NCI-H187 (cell line): ENCODE measurements at places on chromosomes 2 and 18.

- no peak for DNase-seq
These were observed 43.4 kb downstream of the PLEKHA3 start for GRCh38 chr2:178523596-178524134.

GRCh38 chr18:60417946-60418345 is 45.4 kb upstream of the MC4R start:
- DNase-seq, result no peak

DNA sequence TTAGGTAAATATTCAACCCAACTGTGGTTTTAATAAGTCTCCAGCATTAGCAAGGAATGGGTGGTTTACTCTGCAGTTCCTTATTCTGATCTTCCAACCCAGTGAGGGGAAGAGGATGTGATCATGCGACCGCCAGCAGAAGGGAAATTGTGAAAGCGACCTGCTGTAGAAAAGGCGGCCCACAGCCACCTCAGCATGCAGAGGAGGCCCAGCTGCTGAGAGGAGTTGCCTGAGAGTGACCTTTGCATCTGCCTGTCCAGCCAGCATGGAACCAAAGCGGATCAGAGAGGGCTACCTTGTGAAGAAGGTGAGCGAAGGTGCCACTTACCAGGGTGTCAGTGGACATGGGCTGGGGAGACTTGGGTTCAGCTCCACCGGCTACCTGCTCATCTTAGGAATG is at the start of gene PLEK:
TSS of gene PLEK (plus strand) at position 196 of the 400 bp plus-strand sequence. CDS start at position 266, 70 bp downstream.
- no peak for DNase-seq

- peak; percentile 63 for DNase-seq
These were observed 79.4 kb downstream of the KCTD1 start for GRCh38 chr18:26468931-26469340.

GRCh38 chr2:209334188-209335017 is 89.4 kb upstream of the MAP2 start:
- DNase-seq, result peak; percentile 10

DNA sequence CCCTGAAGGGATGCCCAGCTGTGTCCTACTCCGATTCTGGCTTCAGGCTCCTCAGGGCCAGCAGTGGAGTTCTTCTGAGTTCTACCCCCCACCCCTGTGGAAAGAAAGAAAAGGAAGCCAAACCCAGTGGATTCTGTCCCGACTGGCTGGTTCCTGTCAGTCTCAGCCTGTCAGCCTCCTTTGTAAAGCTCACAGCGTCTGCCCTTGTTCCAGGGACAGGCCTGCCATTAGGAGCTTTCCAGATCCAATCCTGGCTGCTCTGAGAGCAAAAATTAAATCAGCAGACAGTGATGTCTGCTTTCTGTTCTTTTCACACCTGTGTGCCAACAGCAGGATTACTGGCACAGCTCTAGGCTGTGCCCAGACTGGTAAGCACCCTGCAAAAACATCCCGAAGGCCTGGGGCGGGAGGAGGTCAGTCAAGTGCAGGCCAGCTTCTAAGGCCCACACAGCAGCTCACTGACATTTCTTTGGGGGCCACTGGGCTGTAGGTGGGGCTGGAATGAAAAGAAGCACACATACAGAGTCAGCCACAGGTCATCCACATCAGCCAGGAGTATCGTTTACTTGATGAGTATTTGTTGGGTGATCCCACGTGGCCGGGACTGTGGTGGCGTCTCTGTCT is 69.1 kb downstream of the EHD3 start:
- no peak for DNase-seq

DNA sequence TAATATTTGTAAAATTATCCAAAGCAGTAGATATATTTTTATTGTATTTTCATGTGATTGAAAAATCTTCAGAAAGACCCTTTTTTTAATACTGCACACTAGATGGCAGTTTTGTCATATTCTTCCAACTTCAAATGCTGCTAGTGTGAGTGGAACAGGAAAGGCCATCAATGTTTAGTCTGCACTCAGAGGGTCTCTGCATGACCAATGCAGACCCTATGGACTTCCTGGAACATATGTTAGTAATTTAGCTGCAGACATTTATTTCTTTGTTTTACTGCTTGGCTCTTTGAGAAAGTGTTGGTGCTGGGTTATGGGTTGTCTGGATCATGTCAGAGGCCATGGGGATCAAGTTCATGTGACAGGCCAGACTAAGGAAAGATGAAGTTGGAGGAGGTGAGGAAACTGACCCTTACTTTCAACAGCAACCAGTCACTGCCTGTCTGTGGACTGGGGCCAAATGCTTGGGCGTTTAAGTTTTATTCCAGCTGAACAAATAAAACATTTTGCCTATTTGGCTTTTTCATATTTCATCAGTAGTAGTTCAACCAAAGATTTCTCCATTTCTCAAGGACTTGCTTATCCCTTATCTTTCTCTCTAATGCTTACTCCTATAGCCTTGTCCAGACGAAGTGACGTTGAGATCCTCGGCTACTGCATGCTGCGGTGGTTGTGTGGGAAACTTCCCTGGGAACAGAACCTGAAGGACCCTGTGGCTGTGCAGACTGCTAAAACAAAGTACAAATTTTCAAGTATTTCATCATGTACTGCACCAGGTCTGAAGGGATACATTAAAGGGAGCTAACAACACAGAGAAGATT is 84.8 kb downstream of the VRK2 start:
- DNase-seq, result no peak

DNA sequence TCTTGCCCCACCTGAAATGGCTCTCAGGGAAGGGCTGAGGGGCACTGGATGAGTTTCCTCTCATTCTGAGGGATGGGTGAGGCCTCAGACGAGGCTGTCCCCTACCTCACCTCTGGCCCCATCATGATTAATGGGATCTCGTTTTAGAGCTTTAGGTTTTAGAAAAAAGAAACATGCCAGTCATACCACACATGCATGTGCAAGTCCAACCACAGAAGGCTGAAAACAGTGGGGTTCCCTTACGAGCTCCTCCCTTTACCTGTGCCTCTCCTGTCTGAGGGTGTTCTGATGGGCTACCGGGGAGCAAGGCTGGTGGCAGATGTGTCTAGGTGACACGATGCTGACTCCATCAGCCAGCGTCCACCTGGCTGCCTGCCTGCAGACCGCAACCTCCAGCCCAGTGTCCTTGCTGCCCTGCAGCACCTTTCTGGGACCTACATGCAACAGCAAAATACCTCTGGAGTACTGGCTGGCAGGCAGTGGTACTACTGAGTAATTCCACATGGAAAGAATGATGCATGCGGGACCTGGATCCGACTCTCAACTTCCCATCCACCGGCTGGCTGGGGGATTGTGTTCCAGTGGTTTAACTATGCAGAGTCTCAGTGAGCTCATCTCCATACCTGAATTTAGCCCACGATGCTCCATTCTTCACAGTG is 9.1 kb upstream of the LYPD6B start:
- DNase-seq, result no peak

- DNase-seq, result no peak
These were observed 47.4 kb downstream of the DNAJC10 start for GRCh38 chr2:182763311-182763912.

GRCh38 chr2:145186303-145186702 is 666.4 kb upstream of the ZEB2 start:
- DNase-seq, result no peak

GRCh38 chr2:135052997-135053474 is 944 bp downstream of the RAB3GAP1 start:
- no peak for DNase-seq

GRCh38 chr2:79292958-79293315 is 133.4 kb upstream of the REG3A start:
- no peak for DNase-seq

DNA sequence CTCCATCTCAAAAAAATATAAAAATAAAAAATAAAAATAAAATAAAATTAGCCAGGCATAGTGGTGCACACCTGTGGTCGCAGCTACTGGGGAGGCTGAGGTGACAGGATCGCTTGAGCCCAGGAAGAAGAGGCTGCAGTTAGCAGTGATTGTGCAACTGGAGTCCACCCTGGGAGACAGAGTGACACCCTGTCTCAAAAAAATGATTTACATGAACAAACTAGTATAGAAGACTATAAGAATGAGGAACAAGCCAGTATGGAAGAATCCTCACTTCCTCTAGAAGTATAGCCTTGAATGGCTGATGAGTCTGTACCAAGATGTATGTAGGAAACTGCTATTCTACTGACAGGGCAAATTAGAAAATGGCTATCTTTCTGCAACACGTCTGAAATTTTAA is 10.9 kb downstream of the YES1 start:
- DNase-seq, result no peak

- no peak for DNase-seq
These were observed 435.6 kb downstream of the TDRD15 start for GRCh38 chr2:21559351-21559750.

GRCh38 chr18:9263264-9263663 is 71.3 kb upstream of the TWSG1 start:
- DNase-seq, result no peak
